ENCODE measurements at places on chromosomes 7 and 10.

DNA sequence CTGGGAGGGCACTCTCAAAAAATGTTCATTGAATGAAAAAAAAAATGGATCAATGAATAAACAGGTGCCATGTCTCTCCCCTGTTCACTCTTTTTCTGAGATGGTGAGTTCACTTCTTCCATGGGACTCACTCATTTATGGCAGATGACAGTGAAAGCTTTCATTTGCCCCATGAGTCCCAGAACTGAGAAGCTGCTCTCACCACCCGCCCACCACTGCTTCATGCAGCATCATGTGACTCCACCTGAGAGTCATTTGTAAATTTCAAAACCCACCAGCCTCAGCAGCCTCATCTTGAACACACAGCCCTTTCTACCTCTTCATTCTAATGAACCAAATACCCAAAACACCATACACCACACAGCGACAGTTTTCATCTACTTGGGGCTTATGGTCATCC, 64.9 kb downstream of the SCRN1 start:
- DNase-seq: no peak

- DNase-seq: no peak
Measured at GRCh38 chr7:107286751-107287621, 118.2 kb downstream of the HBP1 start.

- DNase-seq: peak; percentile 21
Measured at GRCh38 chr10:76621886-76622620, 1015.6 kb downstream of the KCNMA1 start.

DNA sequence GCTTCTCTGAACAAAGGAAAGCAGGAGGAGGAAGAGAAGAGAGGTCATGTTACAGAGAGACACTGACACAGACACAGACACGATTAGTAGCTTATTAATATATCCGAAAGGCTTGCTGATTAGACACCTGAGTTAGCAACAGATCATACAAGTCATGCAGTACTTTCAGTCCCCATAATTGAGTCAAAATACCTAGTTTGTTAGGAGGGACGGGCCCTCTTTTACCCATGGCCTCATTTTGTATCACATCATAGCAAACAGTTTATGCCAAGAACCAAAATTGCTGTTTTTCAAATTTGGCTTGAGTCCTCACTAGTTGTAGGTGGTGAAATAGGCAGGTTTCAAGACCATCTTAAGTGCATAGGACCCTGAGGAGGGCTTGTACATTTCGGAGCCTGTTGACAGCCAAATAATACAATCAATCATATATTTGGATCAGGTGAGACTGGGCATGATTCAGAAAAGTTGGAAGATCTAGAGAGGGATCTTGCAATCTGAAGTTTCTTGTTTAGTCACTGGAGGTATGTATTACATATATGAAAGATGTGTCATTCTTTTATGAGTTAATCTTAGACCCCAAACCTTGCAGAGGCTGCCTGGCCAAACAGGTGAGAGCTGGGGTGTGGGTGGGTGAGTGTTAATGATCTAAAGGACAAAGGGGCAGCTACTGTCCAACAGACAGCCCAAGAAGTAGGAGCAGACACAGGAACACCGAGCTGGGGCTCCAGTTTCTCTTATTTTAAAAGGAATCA, 65.4 kb downstream of the PRPF18 start:
- DNase-seq: no peak

- no peak for DNase-seq
Measured at GRCh38 chr7:129924602-129925001, 28.2 kb downstream of the UBE2H start.

- DNase-seq: no peak
Measured at GRCh38 chr7:94453898-94454297, 55.7 kb upstream of the CASD1 start.

- peak; percentile 60 for DNase-seq
Measured at GRCh38 chr10:86644152-86644793, 10.1 kb upstream of the OPN4 start.

DNA sequence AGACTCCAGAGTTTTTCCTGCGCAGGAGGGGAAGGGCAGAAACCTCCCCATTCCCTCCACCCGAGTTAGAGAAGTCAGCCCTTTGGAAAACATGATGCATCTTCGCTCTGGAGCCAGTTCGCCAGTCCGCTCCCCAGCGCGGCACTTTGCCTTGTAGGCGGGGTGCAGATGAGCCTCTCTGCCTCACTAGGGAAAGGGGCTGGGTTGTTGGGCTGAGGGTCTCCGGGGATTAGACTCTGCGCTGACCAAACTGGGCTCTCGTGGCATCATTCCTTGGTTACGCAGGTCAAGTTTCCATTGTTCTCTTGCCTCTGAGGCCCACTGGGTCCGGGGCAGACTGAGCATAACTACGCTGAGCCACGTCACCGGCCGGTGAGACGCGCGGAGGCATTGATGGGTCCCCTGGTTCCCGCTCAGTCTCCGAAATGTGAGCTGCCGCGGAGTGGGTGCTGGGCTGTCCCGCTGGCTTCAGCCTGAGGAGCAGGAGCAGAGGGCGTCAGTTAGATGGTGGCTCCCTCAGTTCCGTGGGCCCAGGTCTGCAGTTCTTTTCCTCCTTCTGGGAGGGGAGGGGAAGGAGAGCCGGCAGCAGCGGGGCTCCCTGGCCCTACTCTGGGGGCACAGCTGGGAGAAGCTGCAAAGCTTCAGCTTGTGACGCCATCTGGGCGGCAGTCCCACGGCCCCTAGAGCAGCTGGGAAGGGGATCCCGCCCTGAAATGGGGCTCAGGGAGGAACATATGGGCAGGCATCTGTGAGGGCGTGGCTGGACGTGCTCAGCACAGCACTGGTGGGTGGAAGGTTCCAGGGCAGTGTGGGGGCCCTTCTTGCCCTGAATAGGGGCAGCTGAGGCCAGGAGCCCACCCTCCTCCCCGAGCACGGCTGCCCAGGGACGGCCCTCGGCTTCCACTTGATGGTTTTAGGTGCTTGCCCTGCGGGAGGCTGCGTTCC, 121.3 kb upstream of the BTBD16 start:
- DNase-seq: no peak

DNA sequence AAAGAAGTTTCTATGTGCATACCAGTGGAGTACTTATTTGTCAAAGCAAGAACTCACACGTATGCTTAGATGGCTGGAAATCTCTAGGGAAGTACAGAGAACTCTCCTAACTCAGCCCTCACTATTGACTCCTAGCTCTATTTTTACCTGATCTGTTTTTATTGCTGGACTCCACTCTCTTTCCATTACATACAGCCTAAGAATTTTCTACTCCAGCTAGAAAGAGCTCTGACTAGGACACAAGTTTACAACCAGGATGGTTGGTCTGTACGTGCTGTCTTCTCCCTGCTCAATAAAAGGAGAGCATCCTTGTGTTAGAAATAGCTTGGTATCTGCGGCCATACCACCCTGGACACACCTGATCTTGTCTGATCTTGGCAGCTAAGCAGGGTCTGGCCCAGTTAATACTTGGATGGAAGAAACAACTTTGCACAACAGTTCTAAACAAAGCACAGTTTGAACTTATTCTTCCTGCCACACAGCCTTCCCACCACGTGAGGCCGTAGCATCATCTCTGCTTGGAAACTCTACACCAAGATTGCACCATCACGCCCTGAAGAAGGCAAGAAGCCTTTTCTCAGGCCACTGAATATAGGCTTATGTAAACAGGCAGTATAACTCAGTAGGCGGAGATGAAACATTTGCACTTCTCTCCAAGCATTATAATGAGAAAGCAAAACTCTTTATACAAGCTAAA, 50.7 kb downstream of the KCNMA1 start:
- DNase-seq: peak; percentile 76

DNA sequence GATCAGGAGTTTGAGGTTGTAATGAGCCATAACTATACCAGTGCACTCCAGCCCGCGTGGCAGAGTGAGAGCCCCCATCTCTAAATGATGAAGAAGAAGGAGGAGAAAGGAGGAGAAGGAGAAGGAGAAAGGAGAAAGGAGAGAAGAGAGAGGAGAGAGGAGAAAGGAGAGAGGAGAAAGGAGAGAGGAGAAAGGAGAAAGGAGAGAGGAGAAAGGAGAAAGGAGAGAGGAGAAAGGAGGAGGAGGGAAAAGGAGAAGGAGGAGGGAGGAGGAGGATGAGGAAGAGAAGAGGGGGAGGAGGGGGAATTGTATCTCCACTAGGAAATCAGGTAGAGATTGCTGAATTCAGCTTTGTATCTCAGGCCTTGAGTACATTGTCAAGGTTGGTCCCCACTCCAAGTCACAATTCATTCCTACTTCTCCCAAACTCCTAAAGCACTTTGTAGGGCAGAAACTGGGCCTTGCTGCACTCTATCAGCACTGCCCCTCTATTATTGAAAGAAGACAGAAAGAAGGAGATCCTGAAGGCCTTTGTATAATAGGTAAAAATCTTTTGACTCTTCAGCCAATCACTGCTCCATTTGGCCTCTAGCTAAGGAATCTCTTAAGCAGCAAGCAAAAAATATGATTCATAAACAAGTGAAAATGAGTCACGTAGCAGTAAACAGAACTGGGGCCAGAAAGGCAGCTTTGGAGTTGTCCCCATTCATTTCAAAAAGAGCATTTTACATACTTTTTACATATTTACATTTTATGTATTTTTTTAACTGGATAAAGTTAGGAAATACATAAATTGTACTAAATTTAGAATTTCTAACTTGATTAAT, 178.0 kb downstream of the IMMP2L start:
- peak; percentile 59 for DNase-seq

GRCh38 chr7:135756191-135756590, 7.6 kb upstream of the FAM180A start:
- DNase-seq: no peak

- DNase-seq: no peak
Measured at GRCh38 chr7:74013539-74014272, 14.3 kb upstream of the ELN start.

DNA sequence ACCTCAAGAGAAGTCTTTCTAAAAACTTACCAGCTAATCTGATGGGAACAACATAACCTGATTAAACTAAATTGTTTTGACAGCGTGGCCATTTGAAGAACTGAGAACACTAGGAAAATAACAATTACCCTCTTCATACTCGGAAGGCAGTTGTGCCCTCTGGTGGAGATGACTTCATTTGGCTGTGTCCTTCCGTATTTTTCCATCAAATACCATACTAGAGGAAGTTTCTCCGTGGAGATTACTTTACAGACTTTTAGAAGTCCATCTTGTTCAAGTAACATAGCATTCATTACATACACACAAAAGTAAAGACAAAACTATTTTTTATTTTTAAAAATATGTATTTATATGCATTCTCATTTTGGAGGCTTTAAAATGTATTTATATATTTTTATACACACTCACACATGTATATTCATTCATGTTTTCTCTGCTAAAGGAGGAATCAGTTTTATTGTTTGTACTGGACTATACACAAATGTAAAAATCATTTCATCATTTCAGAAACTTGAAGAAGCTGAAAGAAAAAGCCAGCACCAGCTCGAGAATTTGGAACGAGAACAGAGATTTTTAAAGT, 25.2 kb downstream of the SMNDC1 start:
- peak; percentile 58 for DNase-seq

GRCh38 chr10:35046074-35046473, 44.1 kb downstream of the CUL2 start:
- DNase-seq: no peak

GRCh38 chr10:92757711-92758104, 68.0 kb downstream of the HHEX start:
- no peak for DNase-seq

DNA sequence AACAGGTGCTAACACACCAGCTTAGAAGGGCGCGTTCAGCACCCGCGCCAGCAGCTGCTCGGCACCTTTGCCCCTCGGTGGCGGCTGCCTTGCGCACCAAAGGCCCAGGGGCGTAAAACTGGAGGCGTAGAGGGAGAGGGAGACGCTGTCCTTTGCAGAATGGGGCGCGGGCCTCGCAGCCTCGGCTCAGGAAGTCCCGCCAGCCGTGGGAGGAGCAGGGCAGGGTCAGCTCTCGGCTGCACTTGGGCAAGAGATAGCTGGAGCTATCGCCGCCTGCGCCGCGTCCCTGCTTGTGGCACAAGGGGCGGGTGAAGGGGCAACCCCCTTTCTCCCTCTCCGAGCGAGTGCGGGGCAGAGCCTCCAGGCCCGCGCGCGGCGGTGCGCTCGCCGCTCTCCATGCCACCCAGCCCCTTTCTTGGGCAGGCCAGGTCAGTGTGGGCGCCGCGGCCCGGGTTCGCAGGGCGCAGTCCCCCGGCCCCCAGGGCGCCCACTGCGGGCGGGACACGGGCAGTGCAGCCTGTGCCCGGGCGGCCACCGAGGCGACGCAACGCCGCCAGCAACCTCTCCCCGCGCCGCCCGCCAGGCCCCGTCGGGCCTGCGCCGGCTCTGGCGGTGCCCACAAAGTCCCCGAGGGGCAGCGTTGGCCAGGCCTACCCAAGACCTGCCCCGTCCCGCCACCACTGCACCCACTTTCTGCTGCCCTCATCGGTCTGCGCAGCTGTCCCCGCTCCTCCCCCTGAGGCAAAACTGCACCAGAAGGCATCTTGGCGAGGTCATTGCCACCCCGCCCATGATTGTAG, 4.1 kb downstream of the NEUROD6 start:
- DNase-seq: no peak

DNA sequence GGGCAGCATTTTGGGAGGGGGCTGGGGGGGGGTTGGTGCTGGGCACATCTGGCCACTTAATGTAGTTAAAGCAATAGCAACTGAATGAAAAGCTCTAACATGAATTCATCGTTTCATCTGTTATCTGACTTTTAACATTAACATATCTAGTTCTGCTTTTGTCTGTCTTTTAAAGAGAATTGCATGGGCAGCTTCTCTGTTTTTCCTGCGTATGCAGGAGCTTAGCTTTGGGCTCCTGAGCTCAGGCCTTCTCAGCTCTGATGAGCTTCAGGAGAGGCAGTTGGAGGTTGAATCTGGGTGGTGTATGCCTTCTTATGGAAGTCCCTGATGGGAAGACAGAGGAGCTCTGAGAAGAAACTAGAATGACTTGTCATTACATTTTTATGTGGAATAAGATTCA, 58.4 kb downstream of the DNAJB6 start:
- no peak for DNase-seq

DNA sequence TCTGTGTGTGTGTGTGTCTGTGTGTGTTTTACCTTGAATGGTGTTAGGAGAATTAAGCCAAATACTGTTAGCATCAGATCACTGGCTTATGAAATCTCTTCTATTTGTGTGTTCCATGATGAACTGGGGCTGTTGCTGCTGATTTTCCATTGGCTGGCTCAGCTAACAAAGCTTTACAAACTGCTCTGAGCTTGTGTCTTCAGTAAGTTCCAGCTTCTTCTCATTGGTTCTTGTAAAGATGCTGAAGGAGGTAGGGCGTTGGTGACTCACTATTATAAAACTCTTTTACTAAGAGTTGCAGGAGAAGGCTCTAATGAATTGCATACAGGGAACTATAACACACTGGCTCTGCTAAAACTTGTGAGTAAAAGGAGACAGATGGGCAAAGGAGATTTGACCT, 136.4 kb upstream of the PRKCQ start:
- DNase-seq: peak; percentile 33

Measured in EL (cell line).